Activated effector memory CD4-positive, alpha-beta T cell treated with Interleukin-2 at 50 U/mL for 16 hours (primary cell): ENCODE measurements at places on chromosomes 4 and X.

- no peak for DNase-seq
These were observed 137.2 kb upstream of the ARHGEF9 start for GRCh38 chrX:63922221-63922620.

DNA sequence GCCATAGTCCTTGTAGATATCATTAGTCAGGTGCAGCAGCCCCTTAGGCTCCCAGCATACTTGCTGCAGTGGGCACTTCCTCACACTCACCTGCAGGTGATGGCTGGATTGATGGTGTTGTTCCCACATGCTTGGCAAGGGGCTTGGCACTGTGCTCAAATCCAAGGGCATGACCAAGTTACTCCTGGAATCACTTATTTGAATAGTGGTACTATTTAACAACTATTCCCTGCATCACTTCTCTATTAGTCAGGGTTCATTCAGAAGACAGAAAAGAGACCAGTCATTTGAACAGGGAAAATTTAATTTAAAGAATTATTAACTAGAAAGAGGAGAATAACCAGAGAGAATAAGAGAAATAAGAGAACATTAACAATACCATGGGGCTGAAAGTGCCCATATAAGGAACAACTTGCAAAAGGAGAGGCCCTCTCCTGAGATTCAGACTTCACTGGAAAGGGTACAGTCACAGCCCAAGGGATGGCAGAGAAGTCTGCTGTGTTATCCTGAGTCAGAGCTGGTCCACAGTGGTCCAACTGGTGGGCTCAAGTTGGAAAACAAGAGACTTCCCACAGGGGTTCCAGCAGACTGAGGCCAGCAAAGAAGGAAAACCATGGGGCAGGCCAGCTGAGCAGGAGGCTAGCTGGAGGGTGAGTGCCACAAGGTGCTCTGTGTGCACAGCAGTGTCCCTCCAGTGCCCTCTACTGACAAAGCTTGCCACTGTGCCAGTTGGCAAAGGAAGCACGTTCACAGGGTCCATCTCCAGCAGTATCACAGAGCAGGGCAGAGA is 9.8 kb downstream of the SPP1 start:
- no peak for DNase-seq

- DNase-seq: no peak
These were observed 96.1 kb upstream of the MTM1 start for GRCh38 chrX:150472306-150472705.

DNA sequence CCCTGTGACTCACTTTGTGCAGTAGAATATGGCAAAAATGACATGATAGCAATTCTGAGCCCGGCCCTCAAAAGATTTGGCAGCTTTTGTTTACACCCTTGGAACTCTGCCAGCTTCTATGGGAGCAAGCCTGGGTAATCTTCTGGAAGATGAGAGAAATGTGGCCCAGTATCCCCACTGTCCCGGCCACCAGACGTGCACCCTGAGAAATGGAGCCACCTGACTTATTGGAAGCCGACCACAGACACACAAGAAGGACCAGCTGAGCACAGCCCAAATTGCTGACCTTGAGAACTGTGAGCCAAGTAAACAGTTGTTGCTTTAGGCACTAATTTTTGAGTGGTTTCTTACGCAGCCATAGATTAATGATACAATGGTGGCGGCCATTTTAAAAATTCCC is 197.0 kb downstream of the STIM2 start:
- no peak for DNase-seq

GRCh38 chr4:117664706-117665444 is 369.4 kb upstream of the NDST3 start:
- DNase-seq: no peak

DNA sequence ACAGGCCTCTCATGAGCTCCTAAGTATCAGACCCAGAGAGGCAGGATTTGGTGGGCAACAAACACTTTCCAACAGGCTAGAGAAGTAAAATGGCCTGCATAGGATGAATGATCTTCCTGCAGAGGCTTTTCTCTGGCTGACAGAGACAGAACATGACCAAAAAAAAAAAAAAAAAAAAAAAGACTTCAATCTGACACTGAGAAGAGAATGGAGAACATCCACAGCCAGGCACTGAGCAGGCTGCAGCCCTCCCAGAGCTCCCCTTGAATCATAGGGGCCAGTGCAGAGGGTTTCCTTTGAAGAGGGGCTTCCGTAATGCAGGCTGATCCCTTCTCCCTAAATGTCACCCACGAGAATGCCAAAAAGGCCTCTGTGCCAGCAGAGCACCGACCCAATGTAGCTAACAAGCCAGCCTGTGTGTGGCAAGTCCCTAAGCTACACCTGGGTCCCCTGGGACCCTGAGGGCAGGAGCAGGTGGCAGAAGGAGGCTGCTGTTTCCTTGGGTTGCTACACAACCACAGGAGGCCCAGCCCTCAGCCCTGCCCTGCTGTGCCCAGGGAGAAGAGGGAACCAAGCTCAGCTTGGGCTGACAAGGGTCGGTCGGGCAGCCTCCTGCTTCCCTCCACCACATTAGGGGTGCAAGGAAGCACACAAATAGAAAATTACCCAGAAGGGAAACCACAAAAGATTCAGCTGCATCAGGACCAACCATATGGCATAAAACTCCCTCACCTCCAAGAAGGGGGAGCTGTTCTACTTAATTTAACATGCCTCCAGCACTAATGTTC is 55.6 kb downstream of the MAP7D2 start:
- no peak for DNase-seq

- DNase-seq: no peak
These were observed 1956.2 kb upstream of the AGA start for GRCh38 chr4:179398414-179398813.

DNA sequence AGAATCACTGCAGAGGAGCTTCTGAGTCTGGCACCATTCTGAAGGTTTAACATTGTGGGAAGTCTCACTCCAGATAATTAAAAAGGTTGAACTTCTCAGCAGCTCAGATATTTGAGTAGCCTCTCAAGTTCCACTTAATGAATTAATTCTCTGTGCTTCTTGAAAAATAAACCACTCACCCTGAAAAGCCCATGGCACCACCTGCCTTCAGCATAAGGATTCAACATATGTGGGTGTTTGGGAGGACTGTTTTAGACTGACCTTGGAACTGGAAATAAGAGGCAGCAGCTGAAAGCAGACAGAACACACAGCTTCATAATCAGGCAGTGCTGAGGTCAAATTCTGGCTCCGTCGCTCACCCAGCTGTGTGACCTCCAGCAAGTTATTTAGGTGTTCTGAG is 100.6 kb downstream of the KCNIP4 start:
- no peak for DNase-seq

DNA sequence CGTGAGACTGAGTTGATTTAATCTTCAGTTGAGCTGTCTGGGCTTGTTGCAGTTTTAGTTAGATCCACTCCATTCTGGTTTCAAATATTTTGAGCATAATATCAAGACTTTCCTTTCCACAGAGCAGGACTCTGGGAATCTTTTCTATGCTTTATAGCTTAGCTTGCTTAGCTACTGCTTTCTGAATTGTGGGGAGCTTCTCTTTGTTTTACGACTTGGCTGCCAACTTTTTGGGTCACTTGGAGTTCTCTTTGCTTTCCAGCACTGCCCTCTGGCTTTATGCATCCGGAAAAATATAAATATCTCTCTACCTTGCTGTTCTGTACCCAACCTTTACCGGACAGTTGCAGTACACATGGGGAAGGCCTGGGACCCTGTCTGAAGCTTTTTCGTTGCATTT is 292.1 kb downstream of the STIM2 start:
- no peak for DNase-seq

DNA sequence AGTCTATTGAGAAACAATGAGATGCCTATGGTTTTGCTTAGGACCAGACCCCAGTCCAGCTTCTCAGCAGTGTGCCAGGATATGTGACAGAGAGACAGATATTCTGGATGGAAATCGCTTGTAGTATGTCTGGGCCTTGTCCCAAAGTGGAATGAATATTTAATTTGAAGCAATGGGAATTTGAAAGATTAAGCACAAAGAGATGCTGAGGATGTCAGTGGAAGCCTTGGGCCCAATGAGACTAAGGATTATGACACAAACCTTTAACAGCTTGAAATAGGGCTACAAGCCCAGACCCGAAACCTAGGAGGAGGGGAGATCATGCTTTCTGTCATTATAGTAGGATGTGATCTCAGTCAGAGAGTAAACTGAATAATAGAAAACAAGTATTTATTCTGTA is 459.2 kb downstream of the FAT4 start:
- no peak for DNase-seq
